ENCODE measurements at places on chromosomes 5 and 9.

DNA sequence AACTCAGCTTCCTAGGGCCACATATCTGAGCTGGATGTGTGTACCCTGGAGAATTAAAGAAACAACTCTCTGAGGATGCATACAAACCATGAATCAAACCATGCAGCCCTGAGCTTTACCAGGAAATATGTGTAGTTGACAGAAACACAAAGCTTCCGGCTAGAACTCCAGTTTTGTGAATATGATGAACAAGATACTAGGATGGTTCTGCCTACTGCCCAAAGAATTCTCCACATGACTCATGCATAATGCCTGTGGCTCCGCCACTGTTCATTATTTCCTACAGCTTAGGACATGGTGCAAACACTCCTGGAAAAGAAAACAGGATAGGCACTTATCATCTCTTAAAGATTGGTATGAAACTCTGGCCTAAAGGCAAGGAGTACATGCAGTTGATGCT, 343.4 kb downstream of the DNAH5 start:
- no peak for DNase-seq

GRCh38 chr5:97544678-97545077, 361.6 kb upstream of the RIOK2 start:
- no peak for DNase-seq

DNA sequence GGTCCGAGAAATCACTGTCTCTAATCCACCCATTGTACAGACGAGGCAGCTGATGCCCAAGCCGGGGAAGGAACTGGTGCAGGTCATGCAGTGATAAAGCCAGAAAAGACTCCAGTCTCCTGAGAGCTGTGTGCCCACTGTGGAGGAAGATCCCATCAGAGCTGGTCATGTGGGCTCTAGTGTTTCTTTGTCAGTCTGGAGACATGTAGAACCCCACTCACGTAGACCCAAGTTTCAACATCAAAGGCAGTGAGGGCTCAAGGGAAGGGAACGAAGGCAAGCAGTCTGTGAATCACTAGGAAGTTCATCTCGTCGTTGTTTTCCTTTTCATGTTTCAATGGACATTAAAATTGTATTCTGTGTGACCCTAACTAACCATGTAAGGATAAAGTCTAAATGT, 14.6 kb upstream of the GLIPR2 start:
- DNase-seq, result no peak

DNA sequence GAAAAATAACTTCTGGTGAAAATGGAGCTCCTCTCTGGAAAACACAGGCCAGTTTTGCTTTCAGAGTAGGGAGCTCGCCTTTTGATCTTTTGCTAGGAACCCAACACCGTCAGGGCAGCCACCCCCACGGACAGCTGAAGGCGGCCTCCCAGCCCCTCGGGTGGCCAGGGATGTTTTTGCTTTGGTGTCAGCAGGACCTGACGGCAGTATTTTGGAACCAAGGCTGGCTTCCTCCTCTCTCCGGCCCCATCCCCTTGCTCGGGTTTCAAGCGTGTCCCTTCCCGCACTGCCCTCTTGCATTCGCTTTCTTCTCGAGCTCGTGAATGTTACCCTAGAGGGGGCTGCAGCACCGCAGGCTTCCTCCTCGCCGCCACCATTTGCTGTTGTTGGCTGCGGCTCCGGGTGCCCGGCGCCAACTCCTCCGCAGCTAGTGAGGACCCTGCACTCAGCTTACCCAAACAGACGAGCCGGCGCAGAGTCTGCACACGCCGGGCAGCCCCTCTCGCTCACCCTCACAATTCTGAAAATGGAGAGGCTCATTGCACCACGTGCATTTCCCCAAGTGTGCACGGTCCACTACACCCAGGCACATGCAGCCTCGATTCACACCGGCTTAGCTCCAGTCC, 35.5 kb upstream of the ADAMTSL1 start:
- peak; percentile 25 for DNase-seq

DNA sequence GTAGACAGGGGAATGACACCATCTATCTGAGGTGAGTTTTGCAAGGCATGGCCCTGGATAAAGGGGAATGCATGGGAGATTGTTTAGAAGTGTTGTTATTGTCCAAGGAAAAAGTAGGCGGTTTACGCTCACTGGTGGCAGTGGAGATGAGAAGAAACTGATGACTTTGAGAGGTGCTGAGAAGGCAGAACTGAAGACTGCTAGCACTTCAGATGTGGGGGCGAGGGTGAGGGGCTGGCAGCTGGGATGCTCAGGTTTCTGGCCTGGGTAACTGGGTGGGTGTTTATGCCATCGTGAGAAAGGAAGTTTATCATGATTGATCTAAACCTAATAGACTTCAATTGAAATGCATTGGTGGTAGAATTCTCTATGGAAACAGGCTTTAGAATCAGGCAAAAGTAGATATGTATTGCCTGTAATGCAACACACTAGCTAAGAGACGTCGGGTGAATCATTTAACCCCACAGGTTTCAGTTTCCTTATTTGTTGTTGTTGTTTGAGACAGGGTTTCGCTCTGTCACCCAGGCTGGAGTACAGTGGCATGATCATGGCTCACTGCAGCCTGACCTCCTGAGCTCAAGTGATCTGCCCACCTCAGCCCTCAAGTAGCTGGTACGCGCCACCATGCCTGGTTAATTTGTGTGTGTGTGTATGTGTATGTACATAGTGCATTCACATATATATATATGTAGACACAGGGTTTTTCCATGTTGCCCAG, 123.5 kb downstream of the SLC24A2 start:
- no peak for DNase-seq

- no peak for DNase-seq
These were observed 61.3 kb upstream of the LRRTM2 start for GRCh38 chr5:138936225-138936967.

GRCh38 chr9:101307051-101307450, 77.8 kb downstream of the BAAT start:
- DNase-seq, result no peak

GRCh38 chr9:107755246-107755645, 265.7 kb upstream of the KLF4 start:
- DNase-seq, result no peak

- DNase-seq, result no peak
These were observed 20.8 kb downstream of the OBP2B start for GRCh38 chr9:133188006-133188842.

GRCh38 chr5:9713959-9714586, 83.9 kb upstream of the TAS2R1 start:
- DNase-seq, result no peak

DNA sequence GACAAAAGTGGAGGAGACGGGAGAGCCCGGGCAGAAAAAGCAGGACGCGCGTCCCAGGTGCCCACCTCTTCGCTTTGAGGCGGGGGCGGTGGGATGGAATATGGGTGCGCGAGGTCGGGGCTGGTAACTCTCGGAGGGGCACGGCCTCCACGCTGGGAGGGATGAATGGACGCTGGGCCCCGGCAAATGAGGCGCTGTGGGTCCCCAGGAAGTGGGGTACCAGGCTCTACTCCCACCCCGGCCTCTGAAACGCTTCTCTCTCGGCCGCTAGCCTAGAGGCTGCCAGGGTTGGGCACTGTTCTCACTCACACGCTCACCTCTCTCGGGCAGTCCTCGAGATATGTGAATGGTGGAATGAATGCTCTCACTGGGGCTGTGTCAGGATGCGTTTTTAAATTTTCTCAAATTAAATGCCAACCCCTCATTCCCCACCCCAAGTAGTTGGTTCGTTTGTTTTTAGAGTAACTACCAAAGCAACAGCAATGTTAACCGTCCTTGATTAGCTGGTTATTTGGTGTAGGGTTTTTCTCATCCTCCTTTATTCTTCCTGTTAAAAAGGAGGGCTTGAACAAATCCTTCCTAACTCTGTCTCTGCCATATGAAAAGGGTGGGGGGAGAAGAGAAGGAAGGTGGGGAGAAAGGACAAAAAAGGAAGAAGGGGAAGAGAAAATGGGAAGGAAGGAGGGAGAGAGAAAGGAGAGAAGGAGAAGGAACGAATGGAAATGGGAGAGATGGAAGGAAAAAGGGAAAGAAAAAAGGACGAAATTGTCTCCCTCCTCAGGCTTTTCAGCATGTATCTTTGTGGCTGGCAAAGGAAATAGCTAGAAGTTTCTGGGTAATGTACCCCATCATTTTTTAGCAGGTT, 1.3 kb upstream of the EBF1 start:
- no peak for DNase-seq

GRCh38 chr5:68405026-68405684, 189.6 kb downstream of the PIK3R1 start:
- DNase-seq, result peak; percentile 34

- no peak for DNase-seq
These were observed 10.5 kb upstream of the NACC2 start for GRCh38 chr9:136105398-136106135.

DNA sequence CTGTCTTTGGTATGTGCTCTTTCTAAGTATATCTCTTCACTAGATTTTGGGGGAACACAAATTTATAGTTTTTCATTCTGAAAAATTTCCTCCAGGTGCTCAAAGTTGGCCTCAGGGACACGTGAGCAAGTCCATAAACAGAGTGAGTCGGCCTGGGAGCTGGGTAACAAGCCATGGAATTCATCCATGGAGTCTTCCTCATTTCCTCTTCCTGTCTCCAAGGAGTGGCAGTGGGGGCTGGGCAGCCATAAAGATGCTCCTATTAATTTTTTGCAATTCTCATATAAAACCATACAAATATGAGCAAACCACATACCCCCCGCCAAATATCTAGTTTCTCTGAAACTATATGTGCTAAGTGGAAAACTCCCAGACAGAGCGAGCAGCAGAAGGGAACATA, 136.6 kb upstream of the OTULINL start:
- DNase-seq, result no peak

DNA sequence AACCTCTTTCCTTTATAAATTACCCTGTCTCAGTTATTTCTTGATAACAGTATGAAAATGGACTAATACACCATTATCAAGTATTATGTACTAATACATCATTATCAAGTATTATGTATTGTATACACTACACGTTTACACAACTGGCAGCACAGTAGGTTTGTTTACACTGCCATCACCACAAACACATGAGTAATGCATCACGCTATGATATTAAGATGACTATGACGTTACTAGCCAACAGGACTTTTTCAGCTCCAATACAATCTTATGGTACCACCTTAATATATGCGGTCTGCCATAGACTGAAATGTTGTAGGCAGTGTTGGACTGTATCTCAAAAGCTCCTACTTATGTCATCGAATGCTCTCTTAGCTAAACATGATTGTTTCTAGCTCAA, 28.2 kb downstream of the PRELID2 start:
- DNase-seq, result no peak

- DNase-seq, result no peak
These were observed 734.3 kb downstream of the SEMA5A start for GRCh38 chr5:8811581-8811980.

GRCh38 chr5:53032188-53032587, 43.0 kb downstream of the ITGA2 start:
- DNase-seq, result no peak

GRCh38 chr9:132439153-132439552, 29.1 kb downstream of the CFAP77 start:
- DNase-seq, result no peak

DNA sequence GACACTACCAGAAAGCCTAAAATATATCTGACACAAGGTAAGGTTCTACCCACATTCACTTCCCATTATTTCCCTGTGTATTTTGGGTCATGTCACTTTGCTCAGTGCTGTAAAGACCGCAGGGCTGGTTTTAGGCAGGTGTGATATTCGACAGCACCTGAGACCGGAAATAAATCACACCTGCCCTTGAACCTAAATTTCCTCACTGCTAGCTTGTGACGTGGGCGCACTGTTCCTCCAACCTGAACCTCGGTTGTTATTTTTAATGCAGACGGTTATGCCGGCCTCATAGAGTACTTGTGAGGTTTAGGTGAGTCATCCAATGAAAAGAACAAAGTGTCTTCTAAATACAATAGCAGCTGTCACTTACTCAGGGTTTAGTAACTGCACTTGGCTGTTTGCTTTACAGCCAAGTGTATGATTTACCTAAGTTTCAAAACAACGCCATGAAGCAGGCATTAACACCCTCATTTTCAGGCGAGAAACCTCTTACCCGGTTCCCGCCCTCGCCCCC, 20.7 kb upstream of the ZNF782 start:
- peak; percentile 65 for DNase-seq

- DNase-seq, result no peak
These were observed 216.2 kb upstream of the ACTBL2 start for GRCh38 chr5:57698802-57699201.

DNA sequence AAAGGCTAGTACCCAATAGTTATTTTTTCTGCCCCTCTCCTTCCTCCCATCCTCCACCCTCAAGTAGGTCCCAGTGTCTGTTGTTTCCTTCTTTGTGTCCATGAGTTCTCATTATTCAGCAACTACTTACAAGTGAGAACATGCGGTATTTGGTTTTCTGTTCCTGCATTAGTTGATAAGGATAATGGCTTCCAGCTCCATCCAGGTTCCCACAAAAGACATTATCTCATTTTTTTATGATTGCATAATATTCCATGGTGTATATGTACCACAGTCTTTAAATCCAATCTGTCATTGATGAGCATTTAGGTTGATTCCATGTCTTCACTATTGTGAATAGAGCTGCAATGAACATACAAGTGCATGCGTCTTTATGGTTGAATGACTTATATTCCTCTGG, 128.3 kb upstream of the ANKRD55 start:
- no peak for DNase-seq

GRCh38 chr5:97119007-97119390, 23.4 kb downstream of the LIX1 start:
- DNase-seq, result no peak

GRCh38 chr5:95417971-95418370, 26.8 kb downstream of the FAM81B start:
- no peak for DNase-seq

- DNase-seq, result no peak
These were observed 70.4 kb upstream of the DAP start for GRCh38 chr5:10831419-10831818.

DNA sequence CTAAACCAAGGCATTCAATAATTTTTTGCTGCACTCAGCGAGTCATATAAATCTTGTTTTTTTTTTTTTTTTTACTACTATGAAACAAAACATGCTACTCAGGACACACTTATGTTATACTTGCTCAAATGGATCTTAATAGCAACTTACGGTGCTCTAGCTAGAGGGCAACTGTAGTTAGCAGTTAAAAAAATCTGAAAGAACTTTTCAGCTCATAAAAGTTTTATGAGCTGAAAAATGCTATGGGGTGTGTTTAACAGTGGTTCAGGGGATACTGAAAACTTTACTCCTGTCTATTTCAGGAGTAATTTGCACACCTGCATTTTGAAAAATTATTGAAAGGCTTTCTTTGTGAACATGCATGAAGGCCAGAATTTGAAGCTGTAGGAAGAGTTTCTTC, 53.4 kb downstream of the VCAN start:
- no peak for DNase-seq

- DNase-seq, result no peak
These were observed 316.1 kb downstream of the CDK5RAP2 start for GRCh38 chr9:120263836-120264235.

GRCh38 chr9:94144394-94144793, 60.1 kb downstream of the PTPDC1 start:
- DNase-seq, result no peak

Data from putamen (tissue), 1 donor.